Stimulated activated CD8-positive, alpha-beta memory T cell treated with anti-CD3 and anti-CD28 coated beads, Interleukin-15, amount 100 ng/mL, for 4 hours (primary cell): ENCODE measurements at places on chromosomes 6 and 20.

GRCh38 chr20:3296261-3297078 is 57.5 kb upstream of the SLC4A11 start:
- DNase-seq = no peak

DNA sequence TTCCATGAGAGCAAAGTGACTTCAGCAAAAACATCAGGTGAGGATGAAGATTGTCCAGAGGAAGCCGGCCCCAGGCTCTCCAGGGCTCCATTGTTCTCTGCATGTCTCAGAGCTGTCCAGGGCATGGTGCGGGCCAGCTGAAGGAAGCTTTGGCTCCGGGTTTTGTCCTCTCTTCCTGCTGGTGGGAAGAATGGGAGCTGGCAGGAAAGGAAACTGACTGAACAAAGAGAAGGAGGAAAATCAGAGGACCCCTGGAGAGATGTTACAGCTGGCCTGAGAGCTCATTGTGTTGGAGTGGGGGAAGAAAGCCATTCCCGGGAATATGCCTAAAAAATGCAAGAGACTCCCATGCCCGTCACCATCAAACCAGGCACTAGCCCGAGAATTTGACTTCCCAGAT is 27.1 kb downstream of the PRND start:
- no peak for DNase-seq

DNA sequence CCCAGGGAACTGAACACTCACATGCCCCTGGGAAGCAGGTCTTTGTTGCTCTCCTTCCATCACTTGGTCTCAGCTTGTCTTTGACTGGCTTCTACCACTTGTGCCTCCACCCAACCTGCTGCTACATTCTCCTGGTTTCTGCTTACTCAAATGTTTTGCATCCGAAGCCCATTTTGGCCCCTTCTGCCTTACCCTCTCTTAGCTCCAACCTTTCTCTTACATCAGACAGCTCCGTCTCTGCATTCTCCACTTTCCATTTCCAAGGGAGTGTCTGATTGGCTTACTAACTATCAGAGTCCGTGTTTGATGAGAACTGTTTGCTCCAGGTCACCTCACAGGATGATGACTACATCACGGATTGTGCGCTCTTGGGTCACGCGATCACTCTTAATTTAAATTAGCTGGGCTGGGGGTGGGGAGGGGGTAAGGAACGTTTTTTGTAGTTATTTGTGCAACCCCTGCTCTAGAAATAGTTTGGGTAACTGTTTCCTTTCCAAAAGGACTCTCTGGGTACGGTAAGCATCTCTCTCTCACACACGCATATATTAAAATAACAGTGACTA is 844 bp upstream of the ABRACL start:
- peak; percentile 22 for DNase-seq

DNA sequence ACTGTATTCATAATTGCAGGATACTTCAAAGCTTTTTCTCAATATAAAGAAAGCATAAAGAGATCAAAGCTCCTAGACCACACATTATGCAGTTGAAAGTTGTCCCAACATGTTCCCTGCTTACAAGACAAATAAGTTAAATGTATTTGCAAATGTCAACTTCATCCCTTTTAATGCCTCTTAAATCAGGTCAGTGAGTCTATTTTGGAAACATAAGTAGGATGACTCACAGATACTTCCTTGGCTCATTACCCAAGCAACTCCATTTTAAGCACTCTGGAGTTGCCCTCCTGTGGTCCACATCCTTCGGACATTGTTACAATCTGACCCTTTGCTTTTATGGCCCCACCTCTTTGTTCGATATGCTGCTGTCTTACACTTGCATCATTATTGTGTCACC is 162.0 kb downstream of the FAXC start:
- no peak for DNase-seq

- no peak for DNase-seq
These were observed 206.6 kb upstream of the PREP start for GRCh38 chr6:105609375-105609991.

DNA sequence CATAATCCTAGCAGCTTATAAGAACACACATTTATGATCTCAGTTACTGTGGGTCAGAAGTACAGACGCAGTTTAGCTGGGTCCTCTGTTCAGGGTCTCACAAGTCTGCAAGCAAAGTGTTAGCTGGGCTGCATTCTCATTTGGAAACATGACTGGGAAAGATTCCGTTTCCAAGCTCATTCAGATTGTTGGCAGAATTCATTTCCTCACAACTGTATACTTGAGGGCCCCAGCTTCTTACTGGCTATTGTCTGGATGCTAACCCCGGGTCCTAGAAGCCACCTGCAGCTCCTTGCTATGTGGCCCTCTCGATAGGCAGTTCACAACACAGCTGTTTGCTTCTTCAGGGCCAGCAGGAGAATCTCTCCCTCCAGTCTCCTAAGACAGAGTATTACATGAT is 13.1 kb downstream of the TCP11 start:
- DNase-seq = no peak

DNA sequence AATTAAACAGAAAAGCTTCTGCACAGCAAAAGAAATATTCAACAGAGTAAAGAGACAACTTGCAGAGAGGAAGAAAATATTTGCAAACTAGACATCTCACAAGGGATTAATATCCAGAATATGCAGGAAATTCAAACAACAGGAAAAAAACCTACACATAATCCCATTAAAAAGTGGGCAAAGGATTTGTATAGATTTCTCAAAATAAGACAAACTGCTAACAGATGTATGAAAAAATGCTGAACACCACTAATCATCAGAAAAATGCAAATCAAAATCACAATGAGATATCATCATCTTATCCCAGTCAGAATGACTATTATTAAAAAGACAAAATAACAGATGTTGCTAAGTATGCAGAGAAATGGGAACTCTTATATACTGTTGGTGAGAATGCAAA is 129.6 kb downstream of the SYNDIG1 start:
- no peak for DNase-seq

DNA sequence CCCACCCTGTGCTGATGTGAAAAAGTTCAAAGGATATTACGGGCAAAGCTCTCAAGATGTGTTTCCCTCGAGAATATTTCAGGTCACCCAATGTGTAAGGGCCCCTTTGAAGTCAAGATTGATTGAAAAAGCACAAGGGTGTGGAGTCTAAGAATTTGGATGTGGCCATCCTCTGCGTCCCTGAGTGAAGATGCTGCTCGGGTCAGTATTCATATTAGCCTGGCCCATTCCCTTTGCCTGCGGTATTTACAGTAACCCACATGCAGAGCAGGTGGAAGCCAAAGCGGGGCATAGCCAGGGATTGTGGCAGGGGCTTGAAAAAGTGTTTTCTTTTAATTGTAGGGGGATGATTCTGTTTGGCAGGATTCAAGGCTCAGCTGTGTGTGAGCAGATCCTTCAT is 211.0 kb downstream of the TSHZ2 start:
- DNase-seq = no peak
